ENCODE measurements at places on chromosomes 1 and 21.

DNA sequence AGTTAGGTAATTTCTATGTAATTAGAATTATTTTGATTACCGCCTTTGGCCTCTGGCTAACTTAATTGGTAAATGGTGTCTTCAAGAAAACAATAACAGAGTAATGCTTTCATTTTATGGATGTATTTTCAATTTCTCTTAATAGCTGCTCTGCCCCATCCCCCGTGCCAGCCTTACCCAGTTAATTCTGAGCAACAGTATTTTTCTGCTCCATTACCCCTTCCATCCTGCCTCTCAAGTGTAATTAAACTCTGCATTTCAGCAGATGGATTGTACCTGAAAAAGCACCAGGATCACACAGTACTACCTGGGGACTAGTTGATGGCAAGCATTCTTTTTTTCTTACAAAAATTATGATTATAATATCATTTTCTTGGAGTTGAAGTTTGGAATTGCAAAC is 104.2 kb downstream of the KIAA0319L start:
- no peak for DNase-seq
- H3K27me3 ChIP-seq: no peaks in the 10 kb centered on the region
- H3K4me3 ChIP-seq: no peak overlapping the region
- H3K4me1 ChIP-seq: peaks cover 26% of the 10 kb centered on the region
- H3K36me3 ChIP-seq: peaks cover 38% of the 10 kb centered on the region

GRCh38 chr1:45721207-45721606 is 29.2 kb downstream of the IPP start:
- H3K27ac ChIP-seq: no peak overlapping the region
- H3K27me3 ChIP-seq: no peaks in the 10 kb centered on the region
- DNase-seq: no peak
- peaks cover 4% of the 10 kb centered on the region for H3K36me3 ChIP-seq

DNA sequence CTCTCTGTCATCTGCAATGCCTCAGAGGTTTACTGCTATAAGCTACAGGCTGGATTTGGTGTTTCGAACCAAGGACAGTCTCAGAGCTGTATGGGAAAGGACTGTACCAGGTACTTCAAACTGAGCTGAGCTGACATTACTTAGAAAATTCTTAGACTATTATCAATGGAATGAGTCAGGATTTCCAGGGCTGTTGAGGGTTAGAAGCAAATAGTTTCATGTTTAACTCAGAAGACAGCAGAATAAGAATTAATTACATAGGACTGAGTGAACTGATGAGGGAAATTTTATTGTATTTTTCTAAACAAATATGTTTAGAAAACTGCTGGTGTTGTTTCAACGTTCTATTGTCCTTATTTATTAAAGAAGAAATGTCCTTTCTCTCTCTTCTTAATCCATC is 74.3 kb upstream of the CAPZB start:
- H3K36me3 ChIP-seq: no peaks in the 10 kb centered on the region
- no peak overlapping the region for H3K27ac ChIP-seq
- peaks cover 23% of the 10 kb centered on the region for H3K4me1 ChIP-seq
- no peak overlapping the region for H3K4me3 ChIP-seq
- H3K27me3 ChIP-seq: no peaks in the 10 kb centered on the region
- no peak for DNase-seq

GRCh38 chr1:194503209-194503608 is 1316.8 kb upstream of the B3GALT2 start:
- DNase-seq: no peak
- no peaks in the 10 kb centered on the region for H3K36me3 ChIP-seq
- H3K27ac ChIP-seq: no peak overlapping the region
- no peak overlapping the region for H3K4me3 ChIP-seq
- no peaks in the 10 kb centered on the region for H3K27me3 ChIP-seq
- no peaks in the 10 kb centered on the region for H3K4me1 ChIP-seq
